Right hindlimb (tissue), 1 donor: ENCODE measurements at places on chromosomes 11 and 22.

GRCh38 chr11:773425-773824 is 3.9 kb downstream of the GATD1 start:
- no peak for DNase-seq

GRCh38 chr22:37509059-37509860 is 10.0 kb downstream of the CARD10 start:
- DNase-seq = peak; percentile 76

- no peak for DNase-seq
These were observed 229.1 kb upstream of the ZBED5 start for GRCh38 chr11:11086979-11087378.

- no peak for DNase-seq
These were observed 2.4 kb downstream of the DUSP18 start for GRCh38 chr22:30665266-30665665.

- DNase-seq = no peak
These were observed 253.7 kb downstream of the AASDHPPT start for GRCh38 chr11:106331176-106331575.

DNA sequence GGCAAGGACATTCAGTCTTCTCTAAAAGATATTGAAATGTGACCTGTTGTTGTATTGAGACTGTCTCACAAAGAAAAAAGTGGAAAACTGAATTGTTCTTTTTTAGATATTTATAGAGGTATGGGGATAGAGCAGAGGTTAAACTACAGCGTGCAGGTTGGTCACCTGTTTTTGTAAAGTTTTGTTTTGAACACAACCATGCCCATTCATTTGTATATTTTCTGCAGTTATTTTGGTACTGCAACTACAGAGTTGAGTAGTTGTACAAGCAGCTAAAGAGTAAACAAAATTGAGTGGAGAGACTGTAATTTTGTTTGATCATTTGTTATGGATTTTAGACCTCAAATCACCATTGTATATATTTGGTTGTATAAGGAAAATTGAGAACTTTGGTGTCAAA is 11.3 kb downstream of the EED start:
- DNase-seq = no peak

GRCh38 chr11:114128399-114128798 is 68.9 kb downstream of the ZBTB16 start:
- DNase-seq = no peak

- no peak for DNase-seq
These were observed 90.2 kb downstream of the CEP164 start for GRCh38 chr11:117417856-117418255.

- DNase-seq = no peak
These were observed 117.2 kb upstream of the TIMP3 start for GRCh38 chr22:32684148-32684821.

GRCh38 chr11:44775366-44775984 is 48.7 kb downstream of the TSPAN18 start:
- DNase-seq = peak; percentile 34

- DNase-seq = no peak
These were observed 43.1 kb upstream of the FGF3 start for GRCh38 chr11:69862331-69862771.

GRCh38 chr11:63445720-63446119 is 45.2 kb downstream of the PLAAT5 start:
- DNase-seq = no peak

- DNase-seq = no peak
These were observed 85.3 kb upstream of the HEPHL1 start for GRCh38 chr11:93935826-93936225.

- DNase-seq = no peak
These were observed 132.1 kb upstream of the LDLRAD3 start for GRCh38 chr11:35811783-35812182.

DNA sequence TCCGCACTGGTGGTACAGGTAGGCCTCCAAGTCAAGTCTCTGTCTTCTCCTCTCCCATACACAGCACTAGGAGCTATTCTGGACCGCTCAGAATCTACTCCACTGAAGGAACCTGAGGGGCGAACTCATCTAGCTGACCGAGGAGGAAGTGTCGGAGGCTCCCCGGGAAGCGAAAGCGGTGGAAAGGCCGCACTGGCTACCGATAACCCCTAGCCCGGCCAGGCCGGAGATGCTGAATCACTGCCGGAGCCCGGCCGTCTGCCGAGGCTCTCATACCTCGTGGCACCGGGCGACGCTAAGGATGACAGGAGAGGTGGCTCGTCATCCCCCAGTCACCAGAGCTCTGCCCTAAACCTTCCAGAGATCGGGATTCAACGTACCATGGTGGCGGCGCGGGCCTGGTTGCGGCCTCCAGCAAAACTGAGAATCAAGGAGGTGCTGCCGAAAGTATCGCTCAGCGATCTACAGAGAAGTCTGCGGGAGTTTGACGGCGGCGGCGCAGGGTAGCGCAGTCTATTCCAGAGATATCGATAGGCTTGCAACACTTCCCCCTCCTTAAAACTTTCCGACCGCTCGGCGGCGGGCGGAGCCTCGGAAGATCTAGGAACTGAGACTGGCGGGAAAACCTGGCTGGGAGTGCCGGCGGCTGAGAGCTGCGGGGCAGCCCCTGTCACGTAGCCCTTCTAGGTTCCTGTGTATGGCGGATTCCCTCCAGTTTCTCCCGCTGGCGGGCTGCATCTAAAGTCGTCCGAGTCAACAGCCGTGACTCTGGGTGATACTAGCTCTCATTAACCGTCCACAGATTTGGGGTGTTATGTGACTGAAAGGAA is at the start of gene PSMA1:
PSMA1 (minus strand) TSS at position 470 of the 830 bp plus-strand sequence; CDS start at position 383, 87 bp downstream.
- peak; percentile 98 for DNase-seq

- no peak for DNase-seq
These were observed 66.1 kb upstream of the PTH start for GRCh38 chr11:13561860-13562259.

- DNase-seq = no peak
These were observed 32.8 kb downstream of the PITPNB start for GRCh38 chr22:27885977-27886842.

GRCh38 chr11:113201054-113201818 is 113.1 kb upstream of the TTC12 start:
- no peak for DNase-seq

DNA sequence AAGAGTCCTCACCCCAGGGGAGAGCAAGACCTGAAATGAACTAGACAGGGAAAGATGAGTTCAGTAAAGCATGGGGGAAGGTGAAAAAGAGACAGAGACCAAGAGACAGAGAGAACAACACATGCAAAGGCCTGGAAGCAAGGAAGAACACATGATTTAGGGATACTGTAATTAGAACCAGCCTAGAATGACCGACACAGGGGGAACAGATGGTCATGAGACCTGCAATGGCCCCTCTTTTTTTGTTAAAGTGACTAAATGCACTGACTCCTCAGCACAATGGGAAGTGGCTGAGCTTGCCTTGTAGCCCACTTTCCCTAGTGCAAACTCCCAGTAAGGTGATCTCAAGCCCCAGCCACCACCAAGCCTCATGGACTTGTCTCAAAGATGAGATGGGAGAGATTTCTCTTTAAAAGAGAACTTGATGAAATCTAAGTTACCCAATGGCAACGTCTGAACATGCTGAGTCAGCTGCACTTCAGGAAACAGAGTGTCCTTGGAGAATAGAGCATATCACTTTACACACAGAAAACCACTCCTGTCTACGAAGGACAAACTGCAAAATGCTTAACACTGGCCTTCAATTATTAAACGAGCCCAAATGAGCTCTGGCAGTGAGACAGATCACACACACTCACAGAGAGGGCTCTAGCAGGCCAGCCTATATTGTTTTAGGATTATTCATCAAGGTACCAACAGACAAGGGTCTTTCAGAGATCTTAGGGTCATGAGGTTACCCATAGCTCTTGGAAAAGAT is 91.0 kb downstream of the SERGEF start:
- no peak for DNase-seq

GRCh38 chr11:83533166-83533565 is 247.0 kb upstream of the CCDC90B start:
- no peak for DNase-seq

DNA sequence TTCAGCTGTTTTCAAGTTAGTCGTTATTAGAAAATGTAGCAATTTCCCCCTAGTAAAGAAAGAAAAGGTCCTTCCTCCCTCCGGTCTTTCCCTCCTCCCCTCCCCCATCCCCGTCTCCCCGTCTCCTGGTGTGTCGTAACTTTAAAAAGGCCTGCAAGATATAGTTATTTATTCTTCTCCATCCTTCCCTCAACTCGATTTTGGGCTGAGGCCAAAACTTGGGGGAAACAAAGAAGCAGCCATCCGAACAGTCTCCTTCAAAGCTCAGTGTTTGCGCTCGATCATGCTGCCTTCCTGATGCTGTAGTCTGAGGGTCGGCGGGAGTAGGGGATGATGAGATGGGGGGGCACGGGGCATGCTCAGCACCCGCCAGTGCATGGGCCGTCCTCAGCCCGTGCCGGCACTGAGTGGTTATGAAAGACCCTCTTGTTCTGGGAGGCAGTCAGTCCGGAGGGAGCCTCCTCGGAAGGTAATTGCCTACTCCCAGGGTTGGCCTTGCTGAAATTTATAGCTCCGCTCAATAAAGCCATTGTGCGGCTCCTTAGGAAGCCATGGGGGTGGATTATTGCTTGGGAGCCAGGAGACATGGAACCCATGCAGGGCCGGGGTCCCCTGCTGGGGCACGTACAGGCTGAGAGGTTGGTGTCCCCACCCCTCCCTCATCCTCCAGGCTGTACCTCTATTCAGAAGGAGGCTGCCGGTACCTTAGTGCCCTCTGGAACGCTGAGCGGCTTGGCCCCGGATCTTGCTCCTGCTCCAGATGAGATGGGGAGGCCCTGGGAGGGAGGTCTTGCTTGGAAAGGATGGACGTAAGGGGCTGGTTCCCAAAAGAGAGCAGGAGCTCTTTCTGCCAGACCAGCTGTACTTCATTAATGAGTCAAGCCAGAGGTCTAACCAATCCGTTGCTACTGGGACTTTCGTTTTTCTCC is 212.7 kb upstream of the CADM1 start:
- DNase-seq = peak; percentile 82

DNA sequence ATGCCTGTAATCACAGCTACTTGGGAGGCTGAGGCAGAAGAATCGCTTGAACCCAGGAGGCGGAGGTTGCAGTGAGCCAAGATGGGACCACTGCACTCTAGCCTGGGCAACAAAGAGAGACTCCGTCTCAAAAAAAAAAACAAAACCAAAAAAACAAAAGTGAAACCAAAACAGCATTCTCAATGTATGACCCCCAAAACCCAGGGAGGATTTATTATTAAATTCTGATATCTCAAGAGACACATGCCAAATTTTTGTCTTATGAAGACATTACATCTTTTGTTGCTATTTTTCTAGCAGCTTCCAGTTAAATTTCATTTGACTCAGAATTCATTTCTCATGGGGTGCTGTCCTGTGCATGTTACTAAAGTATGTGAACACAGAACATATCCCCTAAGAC is 3.0 kb upstream of the YPEL4 start:
- no peak for DNase-seq

GRCh38 chr11:71255800-71256479 is 3.6 kb upstream of the SHANK2 start:
- no peak for DNase-seq

GRCh38 chr22:44181033-44181911 is 547 bp downstream of the PARVG start:
- no peak for DNase-seq

DNA sequence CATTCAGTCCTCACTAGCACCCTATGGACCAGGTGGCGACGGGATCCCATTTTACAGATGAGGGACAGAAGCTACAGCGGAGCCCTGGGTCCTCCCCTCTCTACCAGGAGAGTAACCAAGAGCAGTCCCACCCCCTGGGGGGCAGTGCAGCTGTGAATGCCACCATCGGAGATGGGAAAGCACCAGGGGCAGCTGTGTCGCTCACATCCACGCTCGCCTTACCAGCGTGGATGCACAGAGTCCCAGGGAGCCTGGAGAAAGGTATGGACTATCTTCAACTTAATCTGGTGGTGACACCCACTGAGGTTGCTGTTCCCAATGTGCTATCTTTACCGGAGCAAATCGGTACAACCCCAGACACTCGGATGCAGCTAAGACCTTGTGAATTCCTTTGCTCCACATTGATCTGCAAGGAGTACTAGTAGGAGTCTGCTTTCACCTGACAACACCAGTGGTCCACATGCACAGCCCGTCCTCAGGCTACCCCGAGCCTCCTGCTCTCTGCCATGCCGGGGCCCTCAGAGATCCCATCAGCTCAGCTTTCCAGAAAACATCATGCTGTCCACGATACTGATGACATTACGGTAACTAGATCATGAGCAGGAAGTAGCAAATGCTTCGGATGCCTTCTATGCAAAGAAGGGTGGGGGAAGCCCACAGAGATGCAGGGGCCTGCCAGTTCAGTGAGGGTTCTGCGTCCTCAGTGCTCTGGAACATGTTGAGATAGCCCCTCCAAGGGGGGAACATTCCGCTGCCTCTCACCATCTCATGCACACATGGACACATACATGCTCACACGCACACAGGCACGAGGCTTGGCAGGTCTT is 126.0 kb downstream of the CTTN start:
- DNase-seq = no peak

DNA sequence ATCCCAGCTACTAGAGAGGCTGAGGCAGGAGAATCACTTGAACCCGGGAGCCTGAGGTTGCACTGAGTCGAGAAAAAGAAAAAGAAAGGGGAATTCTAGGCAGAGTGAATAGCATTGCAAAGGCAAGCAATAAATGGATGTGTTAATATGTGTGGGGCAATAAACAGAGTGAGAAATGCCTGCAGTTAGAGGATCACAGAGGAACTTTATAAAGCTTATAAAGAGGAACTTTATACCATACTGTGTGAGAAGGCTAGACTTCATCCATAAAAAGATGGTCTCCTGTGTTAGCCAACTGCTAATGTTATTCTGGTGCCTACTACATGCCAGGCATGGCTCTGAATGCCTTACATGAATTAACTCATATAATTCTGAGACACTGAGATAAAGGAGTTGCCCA is 841 bp downstream of the B3GNT6 start:
- DNase-seq = no peak

- no peak for DNase-seq
These were observed 43.9 kb downstream of the KDM2A start for GRCh38 chr11:67163006-67163405.

DNA sequence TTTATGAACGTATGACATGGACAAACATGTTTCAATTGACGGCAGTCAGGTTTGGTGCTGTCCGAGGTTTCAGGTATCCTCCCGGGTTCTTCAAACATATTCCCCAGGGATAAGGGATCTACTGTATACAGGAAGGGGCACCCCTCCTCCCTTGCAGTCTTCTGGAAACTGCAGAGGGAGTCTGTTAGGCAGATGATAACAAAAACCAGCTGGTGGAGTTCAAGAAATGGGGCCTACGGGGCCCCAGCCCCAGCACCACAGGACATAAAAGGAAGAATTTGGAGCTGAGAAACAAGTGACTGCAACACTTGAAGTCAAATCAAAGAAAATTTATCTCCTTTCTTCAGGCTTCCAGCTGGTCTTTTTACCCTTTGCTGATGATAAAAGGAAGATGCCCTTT is 32.1 kb downstream of the SNU13 start:
- DNase-seq = no peak

GRCh38 chr11:2855162-2855561 is 30.4 kb downstream of the CDKN1C start:
- no peak for DNase-seq
